ENCODE measurements at places on chromosomes 12 and 14.

GRCh38 chr12:3231399-3231876 lies 154.3 kb downstream of the TSPAN9 start:
- no peak for DNase-seq

DNA sequence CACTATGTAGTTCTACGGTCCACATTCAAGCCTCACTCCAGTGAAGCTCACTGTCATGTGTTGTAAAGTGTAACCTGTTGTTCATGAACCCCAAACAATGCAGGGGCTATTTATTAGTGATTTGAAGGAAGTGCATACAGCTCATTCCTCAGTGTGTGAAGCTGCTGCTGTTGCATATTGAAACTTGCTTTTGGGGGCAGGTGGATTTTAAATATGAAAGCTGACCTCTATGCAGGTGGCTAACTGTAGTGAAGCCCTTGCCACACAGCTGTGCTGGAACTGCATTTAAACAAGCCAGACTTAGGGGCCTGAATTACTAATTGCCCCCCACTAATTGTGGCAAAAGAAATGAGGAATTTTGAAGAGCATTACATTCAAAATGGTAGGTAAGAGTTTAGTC lies 226.3 kb downstream of the ATP23 start:
- DNase-seq: no peak

GRCh38 chr14:38762845-38763244 lies 340.2 kb downstream of the SEC23A start:
- DNase-seq: no peak

GRCh38 chr12:102484017-102484416 lies 3.7 kb upstream of the IGF1 start:
- DNase-seq: no peak

- DNase-seq: no peak
Measured at GRCh38 chr14:54471641-54472040, 17.1 kb downstream of the GMFB start.

Data from stimulated activated CD4-positive, alpha-beta T cell treated with anti-CD3 and anti-CD28 coated beads, Interleukin-1b, Interleukin-23, amount 100 ng/mL, for 1 hour (primary cell).